ENCODE measurements at places on chromosomes 6 and 20.

DNA sequence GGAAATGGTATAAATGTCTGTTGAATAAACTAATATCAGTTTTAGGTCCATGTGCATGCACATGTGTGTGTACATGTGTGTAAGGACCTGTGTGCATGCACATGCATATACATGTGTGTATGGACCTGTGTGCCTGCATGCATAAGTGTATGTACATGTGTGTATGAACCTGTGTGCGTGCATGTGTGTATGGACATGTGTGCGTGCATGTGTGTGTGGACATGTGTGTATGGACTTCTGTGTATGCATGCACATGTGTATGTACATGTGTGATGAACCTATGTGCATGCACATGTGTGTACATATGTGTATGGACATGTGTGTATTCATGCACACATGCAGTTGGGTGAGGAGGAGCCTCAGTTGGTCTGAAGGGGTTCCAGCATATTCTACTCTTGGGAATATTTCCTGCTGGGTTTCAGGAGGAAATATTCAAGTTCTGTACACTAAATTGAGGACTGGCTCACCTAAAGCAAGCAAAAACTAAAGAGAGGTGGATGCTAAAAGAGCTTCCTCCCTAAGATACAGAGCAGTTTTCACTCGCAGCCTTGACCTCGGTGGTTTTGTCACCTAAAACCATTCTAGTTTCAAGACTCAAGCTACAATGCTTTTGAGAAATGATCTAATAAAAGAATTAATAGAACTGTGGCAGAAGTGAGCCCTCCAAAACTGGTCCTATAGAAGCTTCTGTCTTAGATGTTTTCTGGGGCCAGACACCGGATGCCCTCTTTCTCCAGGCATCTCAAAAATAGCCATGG lies 742.8 kb downstream of the MAFB start:
- no peak for DNase-seq

- no peak for DNase-seq
These were observed 535 bp upstream of the ABCF1 start for GRCh38 chr6:30570740-30571074.

DNA sequence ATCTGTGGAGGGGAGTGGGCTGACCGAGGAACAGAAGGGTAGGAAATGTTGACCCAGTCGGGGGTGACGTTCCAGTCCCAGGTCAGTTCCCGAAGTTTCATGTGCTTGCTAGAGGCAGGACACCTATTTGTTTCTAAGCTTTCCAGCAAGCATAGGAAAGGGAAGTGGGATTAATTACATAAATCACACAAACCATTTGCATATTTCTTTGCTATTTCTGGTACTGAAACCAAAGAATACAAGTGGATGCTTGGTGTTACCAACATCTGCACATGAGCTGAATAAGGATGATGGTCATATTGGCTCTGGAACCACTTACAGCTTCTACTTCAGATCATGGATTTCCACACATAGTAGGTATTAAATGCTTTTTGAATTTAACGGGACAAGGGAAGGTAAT lies 546.5 kb downstream of the PRKN start:
- DNase-seq, result no peak

GRCh38 chr6:133062077-133062476 lies 179.1 kb upstream of the EYA4 start:
- DNase-seq, result no peak

- DNase-seq, result no peak
These were observed 112.5 kb downstream of the EDN3 start for GRCh38 chr20:59412875-59413284.

GRCh38 chr20:49285813-49286494 lies 8.1 kb upstream of the ZNFX1 start:
- no peak for DNase-seq

DNA sequence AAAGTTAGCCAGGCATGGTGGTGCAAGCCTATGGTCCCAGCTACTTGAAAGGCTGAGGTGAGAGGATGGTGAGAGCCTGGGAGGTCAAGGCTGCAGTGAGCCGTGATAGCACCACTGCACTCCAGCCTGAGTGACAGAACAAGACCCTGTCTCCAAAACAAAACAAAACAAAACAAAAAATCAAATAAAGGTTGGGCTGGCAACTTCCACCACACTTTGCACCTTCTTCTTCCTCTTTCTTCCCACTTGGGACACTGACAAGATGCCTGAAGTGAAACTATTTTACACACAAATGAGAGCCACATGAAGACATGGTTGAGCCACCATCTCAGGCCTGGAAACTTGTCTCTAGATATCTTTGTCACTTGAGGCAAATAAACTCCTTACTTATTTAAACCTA lies 53.8 kb upstream of the CCDC28A start:
- no peak for DNase-seq

DNA sequence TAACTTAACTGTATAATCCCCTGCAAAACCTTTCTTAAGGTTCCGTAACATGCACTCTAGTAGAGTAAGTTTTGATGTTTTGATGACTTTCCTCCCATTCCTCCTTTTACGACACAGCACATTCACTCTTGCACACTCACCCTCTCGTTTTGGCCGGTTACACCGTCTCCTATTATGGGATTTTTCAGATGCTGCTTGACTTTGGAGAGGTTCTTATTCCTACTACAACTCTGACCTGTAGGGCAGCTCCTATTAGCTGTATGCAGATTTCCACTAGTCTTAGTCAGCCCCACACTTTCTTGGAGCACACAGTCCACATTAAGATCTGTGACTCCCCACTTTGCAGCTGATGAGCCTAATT lies 223.7 kb upstream of the SYNCRIP start:
- DNase-seq, result no peak

DNA sequence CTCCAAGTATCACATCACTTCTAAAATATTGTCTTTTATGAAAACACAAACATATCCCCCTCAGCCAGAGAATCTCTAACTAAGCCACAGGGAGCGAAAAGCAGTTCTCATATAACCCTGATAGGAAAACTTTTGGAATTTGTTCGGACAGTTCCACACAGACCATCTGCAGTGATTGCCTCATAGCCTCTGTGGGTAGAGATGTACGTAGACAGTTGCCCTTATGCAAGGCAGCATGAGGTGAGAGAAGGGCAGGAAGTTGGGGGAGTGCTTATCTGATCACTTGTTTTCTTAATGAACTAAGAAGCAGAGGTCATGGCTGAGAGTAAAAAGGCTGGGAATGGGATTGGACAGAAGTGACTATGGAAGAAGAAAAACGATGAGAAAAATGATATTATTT lies 39.6 kb downstream of the SLC23A2 start:
- DNase-seq, result no peak

Measured in NCI-H1930 (cell line).